PC-3 (cell line): ENCODE measurements at places on chromosomes 6 and 20. TPM values are rescaled to one million over a fixed set of nuclear protein-coding genes. Genes with fewer than 3 reads are reported as not detected.

The ZC2HC1B gene
- not detected in 2 replicates for total RNA-seq

GRCh38 chr20:33859157-33859695 lies 48.1 kb downstream of the CHMP4B start:
- peaks cover 8% of the 10 kb centered on the region for H3K36me3 ChIP-seq
- DNase-seq, result no peak
- no peaks in the 10 kb centered on the region for H3K27me3 ChIP-seq
- H3K27ac ChIP-seq, result no peak overlapping the region
- H3K4me3 ChIP-seq, result no peak overlapping the region

The TPX2 gene
- 128 and 151 TPM in 2 replicates for total RNA-seq

DNA sequence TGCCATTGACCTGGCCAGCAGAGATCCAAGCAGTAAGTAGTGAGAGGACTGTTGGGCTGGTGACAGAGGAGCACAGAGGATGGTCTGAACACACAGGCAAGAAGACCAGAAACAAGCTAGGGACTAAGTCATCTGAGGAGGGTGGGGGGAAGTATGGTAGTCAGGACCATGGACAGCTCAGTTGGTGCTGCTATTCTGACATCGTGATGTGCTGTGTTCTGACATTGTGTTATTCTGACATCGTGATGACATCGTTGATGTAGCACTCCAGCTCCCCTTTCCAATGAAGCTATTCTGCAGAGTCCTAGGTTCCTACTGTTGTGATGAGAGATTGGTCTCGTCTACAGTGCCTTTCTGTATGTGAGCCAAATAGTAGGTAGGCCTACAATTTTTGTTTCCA lies 28.7 kb downstream of the CFAP206 start:
- no peak overlapping the region for H3K4me3 ChIP-seq
- H3K4me1 ChIP-seq, result no peaks in the 10 kb centered on the region
- H3K27me3 ChIP-seq, result no peaks in the 10 kb centered on the region
- no peaks in the 10 kb centered on the region for H3K36me3 ChIP-seq

DNA sequence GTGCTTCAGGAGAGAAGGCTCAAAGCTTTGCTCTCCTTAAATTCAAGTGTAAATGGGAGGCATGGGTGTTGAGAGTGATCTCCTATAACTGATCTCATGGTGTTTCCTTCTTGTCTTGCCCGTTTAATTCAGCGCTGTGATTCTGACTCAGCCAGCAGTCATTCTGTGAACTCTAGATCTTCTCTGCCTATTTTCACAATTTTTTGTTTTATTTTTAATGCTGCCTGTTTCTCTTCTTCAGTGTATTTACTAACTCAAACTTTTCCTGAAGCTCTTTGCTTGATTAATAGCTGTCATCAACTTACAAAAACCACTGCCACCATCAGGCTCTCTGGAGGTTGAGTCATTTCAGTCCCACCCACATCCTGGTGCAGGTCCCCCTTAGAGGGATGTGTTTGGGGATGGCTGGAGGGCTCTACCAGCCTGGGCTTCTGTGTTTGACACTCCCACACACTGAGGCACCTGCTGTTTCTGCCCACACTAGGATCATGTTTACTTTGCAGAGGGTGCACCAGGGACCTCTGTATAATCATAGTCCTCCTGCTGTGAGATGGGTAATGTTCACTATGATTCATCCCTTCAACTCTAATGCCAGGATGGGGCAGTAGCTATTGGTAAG lies 94.0 kb downstream of the SHLD1 start:
- peak; percentile 76 for DNase-seq
- H3K27me3 ChIP-seq, result no peaks in the 10 kb centered on the region
- H3K4me3 ChIP-seq, result no peak overlapping the region
- no peak overlapping the region for H3K27ac ChIP-seq

DNA sequence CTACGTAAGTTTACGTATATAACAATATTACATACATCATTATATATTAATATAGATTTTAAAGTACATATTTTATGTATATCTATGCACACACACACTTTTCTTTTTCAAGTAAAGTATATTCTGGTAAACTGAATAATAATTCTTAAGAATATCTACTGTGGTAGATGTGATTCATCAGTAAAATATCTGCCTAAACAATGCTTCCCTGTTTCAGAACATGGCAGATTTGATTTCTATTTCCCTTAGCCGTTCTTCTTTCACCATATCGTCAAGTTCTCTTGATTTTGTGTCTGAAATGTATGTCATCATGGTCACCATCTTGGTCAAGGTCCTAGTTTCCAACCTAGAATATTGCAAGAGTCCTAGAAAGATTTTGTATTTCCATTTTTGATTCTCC lies 195.6 kb downstream of the HDGFL1 start:
- no peak overlapping the region for H3K4me3 ChIP-seq
- peak overlapping the region; percentile 15; the same call in 1 of the 2 replicates for H3K27ac ChIP-seq
- peaks cover 26% of the 10 kb centered on the region for H3K4me1 ChIP-seq
- H3K27me3 ChIP-seq, result no peaks in the 10 kb centered on the region

- H3K36me3 ChIP-seq, result no peaks in the 10 kb centered on the region
- H3K27me3 ChIP-seq, result peaks cover 51% of the 10 kb centered on the region
- no peak overlapping the region for H3K4me3 ChIP-seq
Measured at GRCh38 chr20:54550776-54551396, 75.5 kb downstream of the DOK5 start.

DNA sequence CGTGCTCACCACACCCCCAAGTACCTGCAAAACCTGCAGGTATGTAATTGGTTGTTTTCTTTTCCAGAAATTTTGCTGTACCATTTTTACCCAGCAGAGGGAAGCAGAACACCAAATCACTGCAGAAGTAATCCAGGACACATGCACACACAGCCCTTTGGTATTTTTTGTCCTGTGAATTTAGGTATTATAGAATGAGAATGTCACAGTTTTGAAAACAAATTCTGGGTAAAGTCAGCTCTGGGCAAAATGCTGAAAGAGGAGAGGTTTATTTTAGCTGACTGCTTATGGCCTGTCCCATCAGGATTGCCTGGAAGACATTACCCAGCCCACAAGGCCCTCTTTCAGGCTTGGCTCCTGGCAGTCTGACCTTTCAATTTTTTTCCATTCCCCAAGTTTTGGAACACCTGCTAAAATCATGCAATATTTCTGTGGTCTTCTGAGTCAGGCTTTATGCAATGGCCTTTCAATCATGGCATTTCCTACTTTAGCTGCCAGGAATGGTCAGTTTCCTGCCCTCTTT lies 3.5 kb upstream of the EFHC1 start:
- H3K4me1 ChIP-seq, result peaks cover 40% of the 10 kb centered on the region
- H3K27ac ChIP-seq, result peak overlapping the region; percentile 46; the same call in 1 of the 2 replicates
- no peaks in the 10 kb centered on the region for H3K36me3 ChIP-seq
- peak overlapping the region; percentile 26; the same call in 1 of the 2 replicates for H3K4me3 ChIP-seq
- H3K27me3 ChIP-seq, result no peaks in the 10 kb centered on the region

GRCh38 chr20:3404402-3404801 lies 3.1 kb downstream of the DNAAF9 start:
- H3K4me3 ChIP-seq, result no peak overlapping the region
- no peaks in the 10 kb centered on the region for H3K27me3 ChIP-seq
- H3K4me1 ChIP-seq, result 0 out of 2 replicates have a peak, but pooled peaks cover 17% of the 10 kb centered on the region

GRCh38 chr20:2599288-2600006 lies 53.0 kb upstream of the NOP56 start:
- H3K36me3 ChIP-seq, result no peaks in the 10 kb centered on the region
- H3K4me3 ChIP-seq, result no peak overlapping the region
- no peak for DNase-seq
- no peaks in the 10 kb centered on the region for H3K4me1 ChIP-seq
- H3K27me3 ChIP-seq, result peaks cover 8% of the 10 kb centered on the region; the same call in 1 of the 2 replicates

DNA sequence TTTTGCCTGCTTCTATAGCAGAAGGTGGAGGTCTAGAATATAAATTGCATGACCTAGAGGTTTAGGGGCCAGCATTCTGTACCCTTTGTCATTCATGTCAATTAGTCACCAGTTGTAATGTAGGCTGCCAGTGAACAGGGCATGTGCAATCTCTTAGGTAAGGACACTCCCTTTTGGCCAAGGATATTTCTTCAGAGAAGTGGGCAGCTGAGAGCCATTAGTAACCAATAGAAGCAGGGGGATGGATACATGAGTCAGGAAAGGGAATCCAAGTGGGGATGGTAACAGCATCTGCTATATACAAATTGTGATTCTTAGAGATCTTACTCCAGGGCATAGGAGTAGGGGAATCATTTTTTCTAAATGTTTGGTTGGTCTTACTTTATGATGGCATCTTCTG lies 494.2 kb upstream of the JAG1 start:
- H3K4me3 ChIP-seq, result no peak overlapping the region
- no peaks in the 10 kb centered on the region for H3K27me3 ChIP-seq
- no peak overlapping the region for H3K27ac ChIP-seq
